ENCODE measurements at places on chromosomes 3 and 15. TPM values are rescaled to one million over a fixed set of nuclear protein-coding genes. Genes with fewer than 3 reads are reported as not detected.

DNAH12 gene
- 0.30 TPM for total RNA-seq

DNA sequence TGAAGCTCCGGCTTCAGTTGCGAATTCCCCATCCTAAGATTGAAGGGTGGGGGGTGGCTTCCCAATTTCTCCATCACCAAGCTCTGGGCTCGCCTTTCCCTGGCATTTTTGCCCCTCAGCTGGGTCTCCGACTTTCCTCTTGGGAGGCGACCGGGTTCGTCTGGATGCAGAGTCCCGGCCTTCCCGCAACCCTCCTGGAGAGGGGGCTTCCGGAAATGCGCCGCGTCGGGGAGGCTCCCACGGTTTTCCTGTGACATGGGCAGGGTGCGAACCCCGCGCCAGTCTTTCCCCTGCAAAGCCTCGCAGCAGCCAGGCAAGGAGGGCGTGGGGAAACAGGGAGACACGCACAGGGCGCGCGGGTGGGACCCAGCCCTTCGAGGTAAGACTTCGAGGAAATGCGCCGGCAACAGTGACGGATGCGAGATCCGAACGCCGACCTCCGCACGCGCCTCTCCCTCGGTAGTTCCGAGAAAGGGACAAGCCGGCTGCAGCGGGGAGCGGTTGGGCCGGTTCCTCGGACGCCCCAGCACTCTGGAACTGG lies 466 bp upstream of the HCN4 start:
- no peak for DNase-seq

GRCh38 chr3:10774825-10775224 lies 41.2 kb upstream of the SLC6A11 start:
- no peak for DNase-seq

GRCh38 chr3:170868577-170869238 lies 1.3 kb downstream of the RPL22L1 start:
- no peak for DNase-seq

GOLGA6D gene
- total RNA-seq, result not detected

ARRDC4 gene
- 7.3 TPM for total RNA-seq

DNA sequence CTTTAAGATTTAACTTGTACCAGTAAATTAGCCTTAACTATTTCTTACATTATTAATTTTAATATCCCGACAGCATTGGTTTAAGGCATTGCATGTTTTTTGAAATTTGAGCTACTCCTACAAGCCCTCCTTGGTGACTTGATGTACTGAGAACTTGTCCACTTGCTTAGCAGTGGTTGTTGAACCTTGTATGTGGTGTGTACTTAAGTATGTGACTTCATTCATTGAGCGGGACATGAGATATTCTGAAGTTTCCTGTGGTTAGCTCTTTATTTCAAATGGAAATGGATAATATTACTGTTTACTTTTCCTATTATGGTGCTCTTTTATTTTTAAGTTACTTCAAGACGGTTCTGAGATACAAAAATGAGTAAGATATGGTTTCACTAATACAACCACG lies 3.6 kb upstream of the COL6A5 start:
- no peak for DNase-seq

CD96 gene
- total RNA-seq, result 191 TPM
